PC-9 (cell line): ENCODE measurements at places on chromosomes 3 and 15.

GRCh38 chr3:184443364-184443763 lies 63.5 kb downstream of the CHRD start:
- peak; percentile 87 for DNase-seq

- DNase-seq = no peak
Measured at GRCh38 chr3:117786349-117786748, 1076.8 kb downstream of the TUSC7 start.

- DNase-seq = peak; percentile 42
Measured at GRCh38 chr3:115146032-115146417, 1.1 kb downstream of the ZBTB20 start.

DNA sequence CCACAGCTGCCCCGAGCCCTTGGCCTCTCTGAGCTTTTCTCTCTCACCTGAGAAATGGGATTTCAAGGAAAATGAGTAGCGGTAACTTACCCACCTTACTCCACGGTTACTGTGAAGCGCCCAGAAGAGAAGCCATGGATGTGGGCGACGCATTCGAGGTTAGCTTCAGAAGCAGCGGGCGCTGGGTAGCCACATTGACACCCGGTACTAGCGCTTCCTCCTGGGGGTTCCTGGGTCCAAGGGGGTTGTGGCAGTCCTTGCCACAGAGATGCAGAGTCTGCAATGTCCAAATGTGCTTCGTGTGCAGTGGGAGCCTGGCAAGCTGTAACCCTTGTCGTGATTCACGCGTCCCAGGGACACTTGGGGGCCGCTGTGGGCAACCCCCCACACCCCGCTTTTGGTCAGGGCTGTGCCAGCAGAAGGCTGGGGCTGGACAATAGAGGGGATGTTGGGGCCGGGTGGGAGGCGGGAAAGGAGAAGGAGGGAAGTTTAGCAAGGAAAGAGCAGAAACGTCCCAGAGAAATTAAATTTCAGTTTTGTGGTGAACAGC lies 41.4 kb upstream of the FURIN start:
- DNase-seq = no peak

DNA sequence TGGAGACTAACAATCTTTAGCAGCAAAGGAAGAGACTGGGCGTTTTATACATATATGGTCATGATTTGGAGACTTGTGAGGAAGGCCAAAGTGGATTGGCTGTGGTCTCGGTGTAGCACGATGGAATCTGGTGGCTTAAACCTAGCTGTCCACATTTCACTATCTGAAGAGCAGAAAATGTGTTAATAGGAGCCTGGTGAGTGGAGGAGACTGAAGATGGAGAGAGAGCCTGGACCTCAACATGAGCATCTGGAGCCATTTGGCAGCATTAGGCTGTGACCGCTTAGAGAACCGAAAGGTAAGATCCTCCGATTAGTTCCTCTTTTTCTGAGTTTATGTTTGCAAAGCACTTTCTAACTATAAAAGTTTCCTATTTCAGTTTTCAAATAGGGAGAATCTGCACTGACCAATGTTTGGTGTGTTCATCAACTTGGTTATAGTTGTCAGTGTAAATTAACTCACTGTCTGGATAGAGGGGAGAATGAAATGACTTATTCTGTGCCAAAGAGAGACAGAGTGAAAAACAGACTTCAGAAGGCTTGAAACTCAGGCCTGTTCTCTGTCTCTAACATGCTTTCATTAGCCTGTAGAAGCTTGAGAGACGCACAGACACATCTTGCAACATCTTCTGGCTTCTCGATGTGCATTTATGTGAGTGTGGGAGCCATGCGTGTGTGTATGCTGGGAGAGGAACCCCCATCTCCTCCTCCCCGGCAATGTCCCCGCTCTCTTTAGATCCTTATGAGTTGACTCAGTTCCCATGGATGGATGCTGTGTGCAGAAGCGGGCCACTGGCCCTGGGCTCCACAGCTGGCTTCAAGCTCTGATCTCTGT lies 244.7 kb upstream of the TBL1XR1 start:
- no peak for DNase-seq

DNA sequence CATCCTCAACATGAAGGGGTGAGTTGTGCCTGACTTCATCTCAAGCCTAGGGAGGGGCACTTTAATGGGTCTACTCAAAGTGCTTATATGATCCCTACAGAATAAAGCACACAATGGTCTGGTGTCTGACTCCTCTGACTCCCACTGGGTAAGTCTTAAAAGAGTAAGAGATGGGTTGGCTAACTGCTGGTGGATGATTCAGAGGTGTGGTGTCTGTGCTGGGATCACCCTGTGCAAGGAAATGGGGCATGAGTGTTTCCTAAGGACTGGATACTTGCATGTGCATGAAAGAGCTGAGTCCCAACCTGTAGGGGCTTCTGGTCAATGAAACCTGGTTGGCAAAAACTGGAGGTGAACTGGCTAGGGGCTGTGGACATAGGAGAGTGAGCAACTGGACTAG lies 158.8 kb downstream of the IL20RB start:
- DNase-seq = no peak

GRCh38 chr3:25137606-25138005 lies 290.5 kb upstream of the RARB start:
- no peak for DNase-seq

GRCh38 chr3:167887096-167887495 lies 151.6 kb downstream of the SERPINI1 start:
- DNase-seq = no peak

DNA sequence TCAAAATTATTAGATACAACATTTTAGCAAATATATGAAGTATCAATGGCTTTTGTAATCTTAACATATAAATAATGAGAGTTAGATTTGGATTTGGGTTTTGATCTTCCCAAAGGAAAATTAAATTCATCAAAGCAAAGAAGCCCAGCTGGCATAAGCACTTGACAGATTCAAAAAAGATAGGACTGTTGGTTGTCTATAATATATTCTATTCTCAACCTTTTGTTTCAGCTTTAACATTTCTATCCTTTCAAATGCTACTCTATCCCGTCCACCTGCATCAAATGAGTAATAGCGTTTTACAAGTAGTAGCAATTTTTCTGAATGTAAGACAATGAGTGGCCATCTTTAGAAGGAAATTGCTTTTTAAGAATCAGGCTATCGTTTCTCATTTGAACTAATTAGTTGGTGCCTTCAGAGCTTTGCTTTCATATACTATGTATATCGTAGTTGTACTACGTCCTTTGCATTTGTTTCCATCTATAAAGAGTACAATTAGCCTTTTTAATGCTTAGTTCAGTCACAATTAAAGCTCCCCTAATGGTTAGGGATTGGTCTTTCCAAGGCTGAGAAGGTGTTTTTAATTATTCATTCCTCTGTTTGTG lies 278.0 kb downstream of the UBE2E2 start:
- no peak for DNase-seq

DNA sequence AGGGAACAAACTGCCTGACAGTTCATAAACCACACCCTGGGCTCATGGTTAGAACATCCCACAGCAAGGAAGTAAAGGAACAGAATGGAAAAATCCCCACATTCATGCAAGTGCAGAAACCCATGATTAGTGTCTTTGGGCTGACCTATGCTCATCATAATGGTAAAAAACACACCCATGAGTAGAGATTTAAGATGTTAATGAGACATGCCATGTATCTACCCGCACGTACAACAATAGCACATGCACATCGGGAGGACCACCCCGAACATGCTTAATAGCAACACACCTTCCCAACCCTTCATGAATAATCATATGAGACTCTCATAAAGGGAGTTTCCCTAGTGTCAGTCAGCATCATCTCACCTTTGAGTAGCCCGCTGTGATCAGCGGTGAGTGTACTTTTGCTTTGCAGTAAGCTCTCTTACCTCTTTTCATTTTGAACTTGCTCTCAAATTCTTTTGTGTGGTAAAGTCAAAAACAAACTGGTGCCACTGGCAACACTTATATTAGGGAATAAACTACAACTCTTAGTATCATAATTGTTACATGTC lies 23.2 kb downstream of the ZBED2 start:
- DNase-seq = no peak

- no peak for DNase-seq
Measured at GRCh38 chr3:98821063-98821462, 57.9 kb downstream of the ST3GAL6 start.

DNA sequence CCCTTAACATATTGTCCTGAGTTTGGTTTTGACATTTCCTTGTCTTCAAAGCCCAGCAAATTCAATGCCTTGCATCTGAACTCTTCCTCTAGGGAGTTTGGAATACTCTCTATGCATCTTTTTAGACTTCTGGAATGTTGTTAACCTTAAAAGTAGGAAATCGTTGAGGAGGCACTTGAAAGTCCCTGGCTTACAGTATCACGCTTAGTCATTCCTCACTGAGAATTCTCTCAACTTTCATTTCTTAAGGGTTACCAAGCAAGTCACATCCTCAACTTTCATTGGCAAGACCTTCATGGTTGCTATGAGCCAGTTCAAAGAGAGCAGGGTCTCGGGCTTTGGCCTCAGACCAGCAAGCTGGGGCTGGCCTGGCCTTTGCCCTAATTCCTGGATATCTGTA lies 89.9 kb downstream of the ASB7 start:
- DNase-seq = no peak

GRCh38 chr3:56207922-56208321 lies 260.3 kb downstream of the ERC2 start:
- DNase-seq = no peak

DNA sequence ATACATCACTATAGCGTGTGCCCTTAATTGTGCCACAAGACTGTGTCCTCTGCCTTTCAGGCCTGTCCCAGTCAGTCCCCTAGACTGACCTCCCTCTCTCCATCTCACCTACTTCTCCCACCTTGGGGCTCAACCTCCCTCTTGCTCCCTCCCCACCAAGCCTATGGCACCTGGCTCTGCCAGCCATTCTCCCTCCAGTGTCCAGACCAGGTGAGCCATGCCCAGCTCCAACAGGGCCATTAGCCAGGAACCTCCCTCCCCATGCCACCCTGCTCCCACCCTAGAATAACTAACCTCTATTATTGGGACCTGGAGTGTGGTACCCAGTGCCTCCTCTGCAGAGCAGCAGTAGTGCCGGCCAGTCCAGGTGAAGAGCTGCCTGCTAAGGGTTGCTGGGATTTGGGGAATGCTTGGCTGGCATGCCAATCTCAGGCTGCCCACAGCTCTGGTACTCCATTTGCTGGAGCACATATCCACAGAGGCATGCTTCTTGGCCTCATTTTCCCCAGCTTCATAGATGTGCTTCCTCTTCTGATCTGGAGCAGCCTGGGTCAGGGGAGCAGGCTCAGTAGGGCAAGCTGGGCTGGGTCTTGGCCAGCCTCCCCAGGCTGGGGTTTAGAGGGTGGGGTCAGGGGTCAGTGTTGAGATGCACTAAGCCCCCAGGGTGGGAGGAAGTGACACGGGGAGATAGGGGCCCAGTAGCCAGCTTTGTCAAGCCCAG lies 38.8 kb downstream of the SAXO2 start:
- DNase-seq = no peak

- no peak for DNase-seq
Measured at GRCh38 chr3:11167590-11167989, 13.3 kb downstream of the HRH1 start.

DNA sequence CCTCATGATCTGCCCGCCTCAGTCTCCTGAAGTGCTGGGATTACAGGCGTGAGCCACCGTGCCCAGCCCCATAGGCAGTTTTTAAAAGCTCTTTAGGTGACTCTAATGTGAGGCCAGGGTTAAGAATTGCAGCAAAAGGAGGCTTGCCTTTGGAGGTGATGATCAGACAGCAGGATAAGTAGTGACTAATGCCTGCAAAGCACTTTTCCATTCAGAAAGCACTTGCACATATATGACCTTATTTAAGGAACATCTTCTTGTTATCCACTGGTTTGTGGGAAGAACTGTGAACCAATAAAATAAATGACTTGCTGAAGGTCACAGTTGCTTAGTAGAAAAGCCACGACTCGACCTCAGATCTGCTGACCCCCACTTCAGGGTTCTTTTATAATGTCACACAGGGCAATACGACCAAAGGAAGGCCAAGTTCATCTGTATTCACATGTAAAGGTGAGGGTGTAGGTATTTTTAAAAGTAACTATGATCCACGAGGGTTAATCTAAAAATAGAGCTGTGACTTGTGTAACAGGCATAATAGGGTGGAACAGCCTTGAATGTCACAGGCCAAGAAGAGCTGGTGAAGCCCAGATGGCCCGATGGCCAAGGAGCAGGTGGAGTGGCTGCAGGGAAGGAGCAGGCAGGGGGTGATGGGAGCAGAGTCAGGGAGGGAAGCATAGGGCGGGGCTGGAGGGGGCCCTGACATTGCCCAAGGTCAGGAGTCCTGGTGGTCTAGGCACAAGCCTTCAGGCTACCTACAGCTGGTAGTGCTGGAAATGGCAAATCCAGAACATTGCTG lies 24.4 kb downstream of the LARP6 start:
- no peak for DNase-seq

DNA sequence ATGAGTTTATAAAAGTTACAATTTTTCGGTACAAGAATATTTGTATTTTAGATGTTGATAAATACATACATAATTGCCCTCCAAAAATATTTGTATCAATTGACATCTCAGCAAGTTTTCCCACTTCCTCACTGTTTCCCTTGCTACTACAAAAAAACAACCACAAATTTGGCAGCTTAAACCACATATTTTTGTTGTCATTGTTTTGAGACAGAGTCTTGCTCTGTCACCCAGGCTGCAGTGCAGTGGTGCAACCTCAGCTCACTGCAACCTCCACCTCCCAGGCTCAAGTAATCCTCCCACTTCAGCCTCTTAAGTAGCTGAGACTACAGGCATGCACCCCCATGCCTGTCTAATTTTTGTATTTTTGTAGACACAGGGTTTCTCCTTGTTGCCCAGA lies 162.8 kb upstream of the RARB start:
- no peak for DNase-seq

- peak; percentile 0 for DNase-seq
Measured at GRCh38 chr3:70358978-70359580, 46.6 kb upstream of the MDFIC2 start.

GRCh38 chr3:172020763-172021162 lies 18.6 kb upstream of the FNDC3B start:
- no peak for DNase-seq
